ENCODE measurements at places on chromosomes 5 and 9. TPM values are rescaled to one million over a fixed set of nuclear protein-coding genes. Genes with fewer than 3 reads are reported as not detected.

- no peak for DNase-seq
Measured at GRCh38 chr9:111356481-111357244, 26.6 kb upstream of the OR2K2 start.

- no peak for DNase-seq
Measured at GRCh38 chr9:85425153-85425611, 316.6 kb downstream of the AGTPBP1 start.

- peak; percentile 17 for DNase-seq
Measured at GRCh38 chr9:93099551-93100275, 3.7 kb downstream of the CARD19 start.

DNA sequence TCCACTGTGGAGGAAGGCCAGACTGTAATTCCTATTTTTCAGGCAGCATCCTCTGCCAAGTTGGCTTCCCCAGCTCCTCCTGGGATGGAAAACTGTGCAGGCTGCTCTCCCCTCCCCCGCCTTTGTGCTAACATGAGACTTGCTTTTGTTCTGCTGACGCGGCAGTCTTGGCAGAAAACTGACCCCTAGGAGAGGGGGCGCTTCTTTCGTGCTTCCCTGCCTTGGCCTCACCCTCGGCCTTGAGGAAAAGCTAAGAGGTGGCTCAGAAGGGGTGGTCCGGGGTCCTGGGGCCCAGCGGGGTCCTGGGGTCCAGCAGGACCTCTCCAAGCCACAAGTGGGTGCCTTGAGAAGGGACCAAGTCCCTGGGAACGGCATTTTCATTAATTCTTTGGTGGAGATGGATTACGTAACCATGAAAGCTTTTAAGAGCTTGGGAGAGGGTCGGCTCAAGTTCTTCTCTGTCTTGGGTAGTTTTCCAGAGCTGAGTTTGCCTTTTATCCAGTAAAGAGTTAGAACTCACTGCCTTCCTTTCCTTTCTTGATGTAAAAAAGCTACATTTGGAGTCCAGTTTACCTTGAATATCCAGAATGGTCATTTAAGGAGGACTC, 51.0 kb downstream of the SH3PXD2B start:
- DNase-seq, result peak; percentile 45

- no peak for DNase-seq
Measured at GRCh38 chr5:45862763-45863162, 166.6 kb upstream of the HCN1 start.

DNA sequence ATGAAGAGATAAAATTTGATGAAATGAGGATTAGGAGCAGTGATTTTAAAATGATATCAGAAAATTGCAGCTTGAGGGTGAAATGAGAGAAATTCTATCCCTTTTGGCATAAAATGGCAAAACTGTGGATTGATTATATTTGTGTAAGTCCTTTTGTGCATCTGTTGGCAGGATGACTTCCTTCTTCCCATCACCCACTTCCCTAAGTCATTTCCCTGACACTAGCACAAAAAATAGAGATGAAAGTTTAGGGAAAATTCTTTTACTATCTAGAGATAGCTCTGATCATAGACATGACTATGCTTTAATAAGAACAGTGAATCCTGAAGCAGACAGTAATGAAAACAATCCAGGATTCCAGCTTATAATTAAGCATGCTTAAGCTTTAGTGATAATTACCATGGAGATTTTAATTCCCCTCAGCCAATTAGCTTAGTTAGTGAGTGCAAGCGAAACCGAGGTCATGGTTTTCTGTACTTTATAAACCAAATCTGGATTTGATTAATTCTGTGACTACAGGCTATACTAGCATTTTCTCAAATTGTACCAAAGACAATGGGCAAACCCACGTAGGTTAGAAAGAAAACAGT, 163.6 kb upstream of the TARS1 start:
- no peak for DNase-seq

DNA sequence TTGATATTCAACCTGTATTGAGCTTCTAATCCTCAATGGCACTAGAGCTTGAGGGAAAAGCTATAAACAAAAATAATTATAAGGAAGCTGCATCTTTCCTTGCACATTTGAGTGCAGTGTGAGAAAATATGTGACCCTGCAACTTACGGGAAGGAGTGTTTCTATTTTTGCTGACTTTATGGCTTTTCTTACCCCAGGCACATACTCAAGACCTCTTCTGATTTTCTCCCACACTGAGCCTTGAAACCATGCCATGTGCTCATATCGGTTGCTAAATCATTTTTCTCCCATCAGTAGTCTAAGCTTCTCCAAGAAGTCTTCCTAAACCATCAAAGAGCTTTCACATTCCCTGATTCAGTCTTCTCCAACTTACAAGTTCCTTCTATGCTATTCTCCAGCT, 91.5 kb downstream of the CDH6 start:
- DNase-seq, result no peak

- no peak for DNase-seq
Measured at GRCh38 chr5:120330558-120330957, 133.5 kb upstream of the PRR16 start.

GRCh38 chr5:157870837-157871834, 12.2 kb upstream of the CLINT1 start:
- no peak for DNase-seq

DNA sequence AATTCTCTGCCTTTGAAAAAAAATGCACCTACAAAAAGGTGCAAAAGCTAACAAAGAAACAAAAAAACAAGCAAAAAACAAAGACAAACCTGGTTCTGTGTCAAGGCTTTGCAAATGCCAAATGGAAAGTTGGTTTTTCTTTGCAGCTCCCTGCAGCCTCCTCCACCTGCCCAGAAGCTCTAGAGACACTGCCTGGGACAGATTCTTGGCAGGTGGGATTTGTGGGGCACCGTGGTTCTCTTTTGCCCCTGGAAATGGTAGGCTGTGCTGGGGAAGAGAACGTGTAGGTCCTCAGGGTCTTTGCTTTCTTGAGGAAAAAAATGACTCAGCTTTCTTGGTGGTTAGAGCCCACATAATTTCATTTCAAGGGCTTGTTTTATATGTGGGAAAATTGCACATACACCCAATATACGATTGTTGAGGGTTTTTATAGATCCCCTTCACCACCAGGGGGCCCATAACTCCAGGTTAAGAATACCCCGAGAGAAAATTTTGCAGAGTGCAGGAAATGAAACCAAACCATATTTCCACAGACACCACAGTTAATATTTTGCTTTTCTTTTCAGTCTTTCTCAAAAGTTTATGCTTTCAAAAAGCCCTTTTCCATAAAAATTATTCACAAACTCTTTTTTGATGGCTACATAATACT, 58.7 kb downstream of the NXNL2 start:
- DNase-seq, result no peak

GRCh38 chr5:138372225-138372624, 19.7 kb downstream of the KDM3B start:
- DNase-seq, result no peak

DNA sequence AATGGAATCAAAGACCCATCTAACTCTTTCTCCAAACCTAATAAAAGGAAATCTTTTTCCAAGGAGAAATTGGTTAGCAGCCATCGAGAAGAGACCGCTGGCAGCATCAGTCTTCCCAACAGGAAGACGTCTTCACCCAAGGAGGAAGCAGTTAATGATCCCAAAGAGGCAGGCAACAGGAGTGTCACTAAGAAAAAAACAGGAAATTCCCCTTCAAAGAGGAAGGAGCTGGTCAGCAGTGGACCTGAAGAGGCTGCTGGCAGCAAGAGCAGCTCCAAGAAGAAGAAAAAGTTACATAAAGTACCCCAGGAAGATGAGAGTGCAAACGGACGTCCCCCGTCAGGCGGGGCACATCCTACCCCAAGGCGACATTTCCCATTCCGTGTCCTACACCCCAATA, 143.7 kb downstream of the ELAVL2 start:
- DNase-seq, result no peak

DNA sequence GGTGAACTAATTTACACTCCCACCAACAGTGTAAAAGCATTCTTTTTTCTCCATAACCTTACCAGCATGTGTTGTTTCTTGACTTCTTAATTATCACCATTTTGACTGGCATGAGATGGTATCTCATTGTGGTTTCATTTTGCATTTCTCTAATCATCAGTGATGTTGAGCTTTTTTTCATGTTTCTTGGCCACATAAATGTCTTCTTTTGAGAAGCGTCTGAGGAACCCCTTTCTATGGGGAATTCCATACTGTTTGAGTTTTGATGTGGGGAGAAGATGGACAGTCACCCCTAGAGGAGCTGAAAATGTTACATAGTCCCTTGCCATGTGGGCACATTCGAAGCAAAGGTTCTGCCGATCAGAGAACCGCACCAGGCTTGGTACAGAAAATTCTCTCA, 207.0 kb upstream of the SLC30A5 start:
- no peak for DNase-seq

GRCh38 chr5:171715551-171715950, 70.1 kb upstream of the SMIM23 start:
- no peak for DNase-seq

DNA sequence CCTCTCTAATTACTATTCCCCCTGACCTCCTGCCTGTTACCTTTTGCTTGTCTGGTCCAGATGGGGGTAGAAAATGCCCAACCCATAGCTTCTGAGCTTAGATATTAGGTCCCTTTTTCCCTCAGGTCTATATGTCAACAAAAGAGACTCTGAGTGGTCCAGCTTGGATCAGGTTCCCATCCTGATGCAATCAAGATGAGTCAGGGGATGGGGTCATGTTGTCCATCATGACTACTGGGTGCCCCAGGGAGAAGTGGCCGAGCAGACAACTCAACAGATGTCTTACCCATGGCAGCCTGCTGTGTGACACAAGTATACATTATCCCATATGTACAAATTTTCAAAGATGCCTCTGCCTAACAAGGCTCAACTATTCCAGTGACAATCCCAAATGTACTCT, 9.1 kb upstream of the ANKH start:
- DNase-seq, result no peak

- DNase-seq, result no peak
Measured at GRCh38 chr5:128121651-128122050, 38.1 kb downstream of the SLC12A2 start.

DNA sequence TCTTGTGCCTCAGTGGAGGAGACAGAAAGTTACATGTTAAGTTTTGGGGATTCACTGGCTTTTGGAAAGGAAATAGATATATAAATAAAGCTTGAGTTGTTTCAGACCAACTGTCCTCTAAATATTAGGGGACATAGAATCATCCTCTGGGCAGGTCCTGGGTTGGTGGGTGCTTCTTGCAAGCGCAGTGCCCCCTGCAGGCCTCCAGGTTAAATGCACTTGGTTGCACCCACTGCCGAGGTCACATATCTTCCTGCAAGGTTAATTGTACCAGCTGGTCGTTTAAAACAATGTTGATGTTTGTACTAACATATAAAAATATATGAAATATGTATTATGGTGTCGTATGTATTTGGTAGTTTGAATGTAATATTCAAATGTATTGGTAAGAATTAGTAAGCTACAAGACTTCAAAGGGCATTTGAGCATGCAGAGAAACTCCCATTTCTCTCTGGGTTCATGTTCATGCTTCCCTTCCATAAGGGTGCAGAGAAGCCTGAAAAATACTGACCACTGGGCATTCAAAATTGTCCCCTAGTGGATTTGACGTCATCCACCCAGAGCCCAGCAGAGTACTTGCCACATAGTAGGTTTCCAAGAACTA, 87.0 kb downstream of the ZNF618 start:
- no peak for DNase-seq

DNA sequence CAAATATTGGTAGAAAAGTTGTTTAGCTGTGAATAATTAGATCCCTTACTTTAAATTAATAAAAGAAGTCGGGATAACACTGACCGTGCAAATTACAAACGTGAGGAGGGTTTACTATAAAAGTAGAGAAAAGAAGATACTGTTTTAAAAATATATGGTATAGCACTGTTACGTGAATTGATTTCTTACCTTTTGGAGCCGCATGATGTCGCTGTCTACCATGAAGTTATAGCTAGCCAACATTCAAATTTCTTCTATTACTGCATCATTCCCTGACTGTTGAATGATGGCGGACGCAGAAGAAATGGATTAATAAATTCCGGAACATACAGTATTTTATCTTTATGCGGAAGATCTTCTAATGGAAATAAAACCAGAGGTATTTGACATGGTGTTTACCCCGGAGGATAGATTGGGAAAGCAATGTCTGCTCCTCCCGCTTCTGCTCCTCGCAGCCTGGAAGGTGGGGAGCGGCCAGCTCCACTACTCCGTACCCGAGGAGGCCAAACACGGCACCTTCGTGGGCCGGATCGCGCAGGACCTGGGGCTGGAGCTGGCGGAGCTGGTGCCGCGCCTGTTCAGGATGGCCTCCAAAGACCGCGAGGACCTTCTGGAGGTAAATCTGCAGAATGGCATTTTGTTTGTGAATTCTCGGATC, at the start of gene PCDHA6:
Gene PCDHA6, plus strand, starts transcription at position 257 of the 658 bp plus-strand sequence. Its CDS starts 132 bp downstream, at position 389.
- DNase-seq, result no peak

DNA sequence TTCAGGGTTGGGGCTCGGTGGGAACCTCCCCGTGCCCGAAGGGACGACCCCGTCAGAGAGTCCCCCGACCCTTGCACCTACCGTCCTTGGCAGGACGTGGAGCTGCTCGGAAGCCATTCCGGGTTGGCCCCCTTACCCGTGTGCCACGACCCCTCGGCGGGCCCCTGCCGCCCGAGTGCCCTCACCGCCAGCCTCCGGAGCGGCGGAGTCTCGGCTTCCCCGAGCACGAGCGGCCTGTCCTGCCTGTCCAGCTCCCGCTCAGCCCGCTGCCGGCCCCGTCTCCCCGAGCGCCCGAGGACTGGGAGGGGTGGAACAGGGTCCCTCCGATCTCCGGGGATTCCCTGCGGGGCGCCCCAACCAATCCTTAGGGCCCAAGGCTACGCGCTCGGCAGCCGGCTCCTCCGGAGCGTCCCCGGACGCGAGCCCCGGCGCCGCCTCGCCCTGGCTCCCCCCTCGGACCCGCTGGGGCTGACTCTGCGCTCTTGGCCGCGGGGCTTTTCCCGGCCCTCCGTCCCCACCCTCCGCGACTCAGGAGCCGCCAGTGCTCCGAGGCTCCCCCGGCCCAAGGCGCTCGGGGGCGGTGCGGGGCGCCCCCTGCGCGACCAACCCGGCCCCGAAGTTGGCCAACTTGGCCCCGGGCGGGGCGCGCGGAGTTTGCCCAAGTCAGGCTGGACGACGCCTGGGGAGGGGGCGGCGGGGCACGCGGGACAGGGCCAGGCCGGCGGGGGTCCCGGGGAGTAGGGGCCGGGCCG, 654 bp downstream of the ADAMTS2 start:
- DNase-seq, result no peak

EQTN gene
- not detected for total RNA-seq

ORM2 gene
- not detected for total RNA-seq

BAAT gene
- total RNA-seq, result not detected

ARSI gene
- total RNA-seq, result not detected

STK10 gene
- total RNA-seq, result 5.4 TPM

SPINK6 gene
- not detected for total RNA-seq

C9orf153 gene
- total RNA-seq, result 0.87 TPM

CD180 gene
- 0.22 TPM for total RNA-seq

Data from gastrocnemius medialis (tissue), 4 donors.